Pulmonary artery endothelial cell (primary cell): ENCODE measurements at places on chromosomes 3 and 15. TPM values are rescaled to one million over a fixed set of nuclear protein-coding genes. Genes with fewer than 3 reads are reported as not detected.

The MST1R gene
- total RNA-seq: 0.99 and 1.0 TPM in 2 replicates

The A4GNT gene
- total RNA-seq: not detected in 2 replicates

- peak; percentile 26 for DNase-seq
Observed at GRCh38 chr15:52657338-52657737, 21.9 kb downstream of the ATOSA start.

DNA sequence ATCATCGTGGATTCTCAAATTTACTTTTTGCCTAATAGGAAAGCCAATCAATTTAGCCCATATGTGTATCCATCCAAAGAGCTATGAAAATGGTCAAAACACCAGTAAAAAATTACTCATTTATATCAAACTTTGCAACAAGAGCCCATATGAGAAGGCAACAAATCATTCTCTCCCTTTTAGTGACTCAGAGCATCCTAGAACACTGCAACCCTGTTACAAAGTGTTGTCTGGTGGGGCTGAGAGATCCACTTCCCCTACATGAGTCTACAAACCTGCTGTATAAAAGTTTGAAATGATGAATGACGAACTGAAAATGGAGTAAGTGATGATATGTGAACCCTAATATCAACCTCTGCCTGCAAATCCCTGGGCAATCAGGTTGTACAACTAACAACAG is 23.3 kb downstream of the PDZRN3 start:
- no peak for DNase-seq

DNA sequence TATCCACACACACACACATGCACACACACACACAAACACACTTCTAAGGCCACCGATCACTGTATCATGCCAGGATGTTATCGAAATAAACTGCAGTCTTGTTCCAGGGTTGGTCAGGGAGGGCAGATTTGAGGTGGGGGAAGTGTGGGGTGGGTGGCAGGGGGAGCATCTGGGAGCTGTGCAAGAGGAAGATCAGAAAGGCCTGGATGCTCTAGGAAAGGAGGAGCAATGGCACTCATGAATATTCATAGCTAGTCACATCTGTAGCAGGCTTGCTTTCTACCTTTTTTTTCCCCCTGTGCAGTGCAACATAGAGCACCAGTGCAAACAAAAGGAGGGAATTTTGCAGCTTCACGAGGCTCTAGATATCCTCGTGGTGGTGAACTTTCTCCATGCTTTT is 84.9 kb downstream of the MEIS2 start:
- DNase-seq: no peak

DNA sequence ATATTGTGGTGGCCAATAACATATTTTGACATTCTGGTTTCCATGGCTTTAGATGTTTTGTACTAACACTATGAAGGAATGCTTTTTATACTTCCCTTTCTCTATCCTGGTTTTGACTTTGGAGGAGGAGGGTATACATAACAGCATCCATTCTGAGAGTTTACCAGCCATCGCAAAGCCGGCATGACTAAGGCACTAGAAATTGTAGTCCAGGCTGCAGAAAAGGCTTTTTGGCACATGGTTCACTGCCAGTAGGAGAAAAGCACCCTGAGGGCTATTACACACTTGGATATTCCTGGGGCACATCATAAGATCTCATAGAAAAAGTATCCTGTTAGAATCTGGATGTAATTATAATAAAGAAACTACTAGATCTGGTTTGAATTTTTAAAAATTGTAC is 101.8 kb downstream of the STT3B start:
- no peak for DNase-seq

DNA sequence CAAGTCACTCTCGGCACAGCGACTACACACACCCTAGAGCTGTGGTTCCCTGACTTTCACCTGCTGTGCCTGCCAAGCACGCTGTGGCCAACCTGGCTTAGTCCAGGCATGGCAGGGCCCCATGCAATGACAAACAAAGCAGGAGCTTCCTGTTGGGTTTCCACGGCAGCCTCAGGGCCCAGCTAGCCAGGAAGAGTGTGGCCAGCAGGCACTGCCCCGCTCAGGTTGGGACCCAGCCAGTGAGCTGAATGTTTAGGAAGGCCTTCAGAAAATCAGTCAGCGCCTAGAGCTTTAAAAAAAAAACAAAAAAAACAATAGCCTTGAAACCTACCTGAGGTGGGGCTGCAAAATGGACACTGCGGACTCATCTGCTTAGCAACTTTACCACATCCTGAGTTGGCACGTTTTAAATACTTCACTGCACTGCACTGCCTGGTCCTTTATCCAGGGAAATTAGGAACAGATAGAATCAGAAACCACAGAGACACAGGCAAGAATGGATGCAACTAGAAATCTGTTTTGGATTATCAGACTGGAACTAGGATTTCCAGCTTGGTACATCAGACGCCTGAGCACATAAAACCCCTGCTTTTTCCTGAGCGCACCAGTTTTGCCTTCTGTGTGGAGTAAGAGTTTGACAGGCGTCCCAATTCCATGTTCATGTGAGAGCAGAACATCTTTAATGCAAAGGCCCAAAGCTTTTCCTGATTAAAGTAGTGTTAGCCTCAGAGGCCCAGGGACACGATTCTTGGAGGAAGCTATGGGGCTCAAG is 36.2 kb upstream of the LDHAL6B start:
- DNase-seq: no peak

- no peak for DNase-seq
Observed at GRCh38 chr3:60095516-60095915, 1045.7 kb upstream of the CFAP20DC start.
